AG08395 (cell line): ENCODE measurements at places on chromosomes 1 and 21.

DNA sequence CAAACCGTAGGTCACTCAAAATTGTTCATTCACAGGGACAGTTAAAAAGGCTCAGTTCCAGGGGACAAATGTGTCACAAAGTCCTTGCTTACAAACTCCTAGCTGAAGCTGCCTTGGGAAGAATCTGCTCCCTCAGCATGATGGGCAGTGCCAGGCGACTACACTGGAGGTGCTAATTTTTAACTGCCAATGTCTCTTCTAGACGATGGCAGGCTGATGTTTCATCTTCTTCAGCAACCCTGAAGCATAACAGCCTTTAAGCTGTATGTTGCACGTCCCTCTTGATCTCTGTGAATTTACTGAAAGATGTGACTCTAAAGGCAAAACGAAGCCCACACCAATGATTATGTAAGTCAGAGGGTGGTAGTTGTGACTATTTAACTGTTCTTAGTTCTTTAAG, 11.3 kb downstream of the COA7 start:
- no peak for DNase-seq

DNA sequence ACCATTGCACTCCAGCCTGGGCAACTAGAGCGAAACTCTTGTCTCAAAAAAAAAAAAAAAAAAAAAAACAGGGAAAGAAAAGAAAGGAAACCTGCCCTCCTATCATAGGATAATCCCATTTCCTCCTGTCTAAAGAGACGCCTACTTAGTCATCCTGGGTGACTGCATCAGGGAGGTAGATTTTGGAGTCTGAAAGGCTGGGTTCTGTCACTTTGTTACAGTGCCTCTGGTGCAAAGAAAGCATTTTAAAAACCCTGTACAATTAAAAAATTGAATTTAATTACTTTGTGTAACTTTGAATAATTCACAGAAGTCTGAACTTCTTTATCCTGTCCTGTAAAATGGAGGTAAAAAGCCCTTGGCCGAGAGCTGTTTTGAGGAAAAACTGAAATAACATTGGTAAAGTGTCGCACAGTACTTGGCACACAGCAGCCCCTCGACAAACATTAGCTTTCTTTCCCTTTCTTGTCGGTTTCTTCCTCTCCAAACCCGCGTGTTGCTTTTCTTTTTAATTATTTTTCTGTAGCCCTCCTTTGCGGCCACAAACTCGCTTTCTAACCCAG, 657 bp upstream of the HDAC1 start:
- peak; percentile 35 for DNase-seq

- peak; percentile 40 for DNase-seq
These were observed 837.6 kb upstream of the ADAMTS5 start for GRCh38 chr21:27804515-27804914.

GRCh38 chr21:17859661-17860060, 40.5 kb upstream of the C21orf91 start:
- DNase-seq = no peak

DNA sequence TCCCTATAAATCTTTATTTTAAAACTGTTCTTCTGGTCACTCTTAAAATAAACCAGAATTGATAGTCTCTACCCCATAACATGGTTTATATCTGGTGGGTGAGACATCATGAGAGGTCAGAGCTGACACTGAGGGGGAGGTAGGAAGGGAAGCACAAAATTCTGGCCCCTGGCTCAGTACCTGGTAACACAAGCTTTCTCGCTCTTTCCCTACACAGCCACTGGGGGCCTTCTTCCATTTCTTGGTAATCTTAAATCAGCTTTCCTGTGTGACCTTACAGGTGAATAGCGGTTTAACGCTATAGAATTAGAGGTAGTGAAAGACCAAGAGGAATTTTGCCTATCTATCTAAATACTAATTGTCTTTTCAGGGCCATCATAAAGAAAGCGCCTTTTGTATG, 5.4 kb downstream of the CRNN start:
- no peak for DNase-seq
